NCI-H82 (cell line): ENCODE measurements at places on chromosomes 4 and X.
A peak's percentile ranks its signal among the peaks of the same experiment; 100 is the strongest.

GRCh38 chrX:103651151-103651773, 22.5 kb downstream of the TCEAL1 start:
- no peak for DNase-seq

GRCh38 chr4:105257817-105258495, 111.3 kb downstream of the TET2 start:
- no peak for DNase-seq

- DNase-seq: no peak
Observed at GRCh38 chr4:87122252-87122651, 98.2 kb downstream of the KLHL8 start.

DNA sequence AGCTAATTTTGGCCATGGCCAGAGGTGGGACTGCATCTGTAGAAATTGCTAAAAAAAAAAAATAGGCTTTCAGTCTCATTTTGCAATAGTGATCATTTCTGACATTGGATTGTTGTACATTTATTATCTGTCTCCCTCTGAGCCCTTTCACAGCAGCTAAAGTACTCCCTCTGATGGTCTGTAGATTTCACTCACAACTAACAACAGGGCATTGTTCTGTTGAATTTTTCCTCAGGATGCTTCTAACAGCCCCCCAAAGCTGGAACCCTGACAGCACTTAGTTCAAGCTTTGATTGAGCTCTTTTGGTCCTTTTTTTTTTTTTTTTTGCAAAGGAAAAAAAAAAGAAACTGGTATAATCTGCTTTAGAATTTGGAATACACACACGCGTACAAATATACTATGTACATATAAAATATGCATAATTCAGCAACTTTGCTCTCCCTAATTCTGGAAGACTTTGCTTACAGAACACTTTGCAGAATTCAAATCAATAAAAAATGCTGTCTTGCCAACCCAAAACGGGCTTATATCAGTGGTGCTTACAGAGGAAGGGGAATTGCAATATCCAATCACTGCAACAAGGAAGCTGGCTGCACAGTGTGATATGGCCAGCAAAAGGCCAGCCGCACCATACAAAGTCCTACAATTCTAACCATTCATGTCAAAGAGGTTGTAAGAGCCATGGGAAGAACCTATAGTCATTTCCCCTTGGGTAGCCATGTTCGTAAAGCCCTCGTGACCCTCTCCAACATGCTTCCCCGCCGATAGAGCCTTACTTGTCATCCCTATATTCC, 406.4 kb downstream of the SMARCA1 start:
- DNase-seq: peak; percentile 18

DNA sequence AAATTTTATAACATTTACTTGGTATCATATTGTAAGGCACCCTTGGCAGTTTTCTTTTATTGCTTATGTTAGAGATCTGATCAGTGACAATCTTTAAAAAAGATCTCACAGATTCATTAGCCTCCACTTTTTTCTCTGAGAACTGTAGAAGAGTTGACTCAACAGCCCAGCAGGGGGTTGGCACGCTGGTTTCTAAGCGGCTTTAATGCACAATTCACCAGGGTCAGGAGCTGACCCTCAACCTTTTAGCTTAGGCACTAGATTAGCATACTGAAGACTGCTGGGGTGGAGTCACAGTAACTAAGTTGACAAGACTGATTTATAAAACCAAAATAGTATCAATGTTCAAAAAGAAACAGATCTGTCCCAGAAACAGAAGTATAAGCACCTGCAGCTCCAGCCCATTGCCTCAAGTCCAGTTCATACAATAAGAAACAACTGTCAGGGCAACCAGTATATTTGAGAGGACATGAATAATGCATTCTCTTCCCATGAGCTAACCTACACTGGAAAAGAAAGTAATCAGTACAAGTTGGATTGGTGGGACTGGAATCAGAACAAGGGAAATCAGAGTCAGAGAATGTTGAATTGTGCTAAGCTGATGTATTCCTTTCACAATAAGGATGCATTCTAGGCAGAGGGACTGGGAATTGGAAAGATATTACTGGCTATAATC, 77.6 kb downstream of the PDE5A start:
- no peak for DNase-seq

DNA sequence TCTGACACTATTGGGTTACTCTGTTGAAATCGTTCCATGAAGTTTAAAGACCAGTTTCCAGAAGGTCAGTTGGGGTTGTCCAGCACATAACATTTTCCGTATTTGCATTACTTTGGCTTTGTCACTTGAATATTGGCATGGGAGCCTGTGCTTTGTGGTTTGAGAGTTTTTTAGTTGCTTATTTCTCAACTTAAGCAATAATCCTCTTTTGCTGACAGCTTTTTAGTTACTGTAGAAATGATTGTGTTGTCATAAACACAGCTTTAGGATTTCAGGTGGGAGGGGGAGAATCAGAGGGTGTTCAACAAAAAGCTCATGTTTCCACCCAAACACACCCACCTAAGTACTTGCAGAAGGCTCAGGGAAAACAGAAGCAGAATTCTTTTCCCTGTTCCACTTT, 210.7 kb upstream of the TLL1 start:
- DNase-seq: no peak

DNA sequence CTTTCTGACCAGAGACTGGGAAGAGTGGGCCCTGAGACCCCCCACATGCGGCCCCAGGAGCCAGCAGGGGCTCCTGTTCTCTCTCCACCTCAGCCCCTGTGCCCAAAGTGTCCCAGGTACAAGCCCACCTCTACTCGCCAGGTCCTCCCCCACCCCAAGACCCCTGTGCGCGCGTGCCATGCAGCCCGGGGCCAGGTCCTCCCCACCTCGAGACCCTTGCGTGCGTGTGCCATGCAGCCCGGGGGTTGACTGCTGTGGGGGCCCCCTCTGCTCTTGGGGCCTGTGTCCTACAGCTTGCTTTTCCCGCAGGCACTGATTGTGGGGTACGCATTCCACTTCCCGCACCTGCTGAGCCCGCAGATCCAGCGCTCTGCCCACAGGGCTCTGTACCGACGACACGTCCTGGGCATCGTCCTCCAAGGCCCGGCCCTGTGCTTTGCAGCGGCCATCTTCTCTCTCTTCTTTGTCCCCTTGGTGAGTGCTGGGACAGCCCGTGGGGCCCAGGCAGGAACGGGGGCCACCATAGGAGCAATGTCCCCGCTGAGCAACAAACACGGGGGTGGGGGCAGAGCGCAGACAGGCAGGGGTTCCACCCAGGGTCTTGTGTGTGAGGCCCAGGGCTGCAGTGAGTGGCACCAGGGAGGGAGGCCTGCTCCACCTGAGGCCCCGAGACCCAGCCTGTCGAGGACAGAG, 20.3 kb downstream of the DGKQ start:
- no peak for DNase-seq

DNA sequence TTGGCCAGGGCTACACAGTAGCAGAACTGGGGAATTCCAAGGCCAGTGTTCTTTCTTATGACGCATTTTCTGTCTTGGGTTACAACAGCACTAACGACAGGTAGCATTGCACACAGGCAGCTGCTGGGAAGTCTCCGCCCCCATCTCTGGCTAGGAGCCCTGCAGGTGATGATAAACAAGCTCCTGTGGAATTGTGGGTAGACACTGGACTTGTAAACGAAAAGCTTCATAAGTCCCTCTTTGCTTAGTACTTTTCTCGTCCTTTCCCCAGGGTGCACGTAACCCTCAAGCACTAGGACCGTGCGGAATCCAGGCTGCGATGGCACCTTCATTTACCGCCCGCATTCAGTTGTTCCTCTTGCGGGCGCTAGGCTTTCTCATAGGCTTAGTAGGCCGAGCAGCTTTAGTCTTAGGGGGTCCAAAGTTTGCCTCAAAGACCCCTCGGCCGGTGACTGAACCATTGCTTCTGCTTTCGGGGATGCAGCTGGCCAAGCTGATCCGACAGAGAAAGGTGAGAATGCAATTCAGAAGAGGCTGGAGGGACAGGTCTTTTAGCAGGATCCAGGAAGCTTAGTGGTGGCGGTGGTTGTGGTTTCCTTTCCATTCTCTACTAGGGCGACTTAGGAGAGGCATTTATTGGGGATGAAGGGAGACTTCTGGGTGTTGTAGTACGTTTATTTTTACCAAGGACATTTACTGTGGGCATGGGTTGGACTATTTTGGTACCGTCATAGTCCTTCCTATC, at the start of gene FAAH2:
Gene FAAH2, plus strand, starts transcription at position 200 of the 745 bp plus-strand sequence. Its CDS starts 120 bp downstream, at position 320.
- peak; percentile 10 for DNase-seq

GRCh38 chr4:184805462-184806228, 20.1 kb downstream of the ACSL1 start:
- peak; percentile 56 for DNase-seq

- DNase-seq: no peak
Observed at GRCh38 chr4:120796271-120796670, 126.3 kb downstream of the PRDM5 start.

DNA sequence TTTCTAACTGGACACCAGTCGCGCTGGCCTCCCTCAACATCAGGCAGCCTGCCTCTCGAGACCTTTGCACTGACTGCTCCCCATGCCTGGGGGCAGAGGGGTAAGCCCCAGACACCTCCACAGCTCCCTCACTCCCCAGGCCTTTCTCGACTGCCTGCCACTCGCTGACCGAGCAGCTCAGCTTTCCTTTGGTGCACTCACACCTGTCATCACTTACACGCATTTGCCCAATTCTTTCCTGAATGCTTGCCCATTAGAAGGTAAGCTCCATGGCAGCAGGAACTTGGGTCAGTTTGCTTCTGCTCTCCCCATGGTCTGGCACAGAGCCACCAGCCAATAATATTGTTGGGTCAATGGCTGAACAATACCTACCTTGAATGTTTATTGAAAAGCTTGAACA, 32.2 kb upstream of the PROM1 start:
- no peak for DNase-seq

GRCh38 chr4:88575186-88575585, 17.1 kb upstream of the HERC3 start:
- no peak for DNase-seq

GRCh38 chr4:57109411-57109846, 756 bp downstream of the IGFBP7 start:
- DNase-seq: no peak

DNA sequence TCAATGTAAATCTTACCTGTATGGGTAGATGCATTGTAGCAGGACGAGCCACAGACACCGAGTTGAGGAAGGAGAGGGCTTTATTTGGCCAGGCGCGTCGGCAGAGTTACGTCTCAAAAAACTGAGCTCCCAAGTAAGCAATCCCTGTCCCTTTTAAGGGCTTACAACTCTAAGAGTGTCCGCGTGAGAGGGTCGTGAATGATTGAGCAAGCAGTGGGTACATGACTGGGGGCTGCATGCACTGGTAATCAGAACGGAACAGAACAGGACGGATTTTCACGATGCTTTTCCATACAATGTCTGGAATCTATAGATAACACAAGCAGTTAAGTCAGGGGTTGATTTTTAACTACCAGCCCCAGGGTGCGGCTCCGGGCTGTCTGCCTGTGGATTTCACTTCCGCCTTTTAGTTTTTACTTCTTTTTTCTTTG, 524.9 kb upstream of the HTR2C start:
- no peak for DNase-seq

DNA sequence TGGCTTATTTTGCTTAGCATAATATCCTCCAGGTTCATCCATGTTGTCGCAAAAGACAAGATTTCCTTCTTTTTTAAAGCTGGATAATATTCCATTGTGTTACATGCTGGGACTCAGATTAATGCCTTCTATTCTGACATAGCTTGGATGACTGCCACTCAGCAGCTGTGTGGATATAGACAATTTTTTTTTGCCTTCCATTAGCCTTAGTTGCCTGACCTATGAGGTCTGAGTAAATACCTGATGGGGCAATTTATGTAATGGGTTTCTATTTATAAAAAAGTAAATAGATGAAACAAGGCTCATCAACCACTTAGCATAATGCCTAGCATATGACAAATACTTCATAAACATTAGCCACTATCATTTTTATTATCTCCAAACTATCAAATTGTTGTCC, 515.4 kb downstream of the ZNF674 start:
- no peak for DNase-seq

DNA sequence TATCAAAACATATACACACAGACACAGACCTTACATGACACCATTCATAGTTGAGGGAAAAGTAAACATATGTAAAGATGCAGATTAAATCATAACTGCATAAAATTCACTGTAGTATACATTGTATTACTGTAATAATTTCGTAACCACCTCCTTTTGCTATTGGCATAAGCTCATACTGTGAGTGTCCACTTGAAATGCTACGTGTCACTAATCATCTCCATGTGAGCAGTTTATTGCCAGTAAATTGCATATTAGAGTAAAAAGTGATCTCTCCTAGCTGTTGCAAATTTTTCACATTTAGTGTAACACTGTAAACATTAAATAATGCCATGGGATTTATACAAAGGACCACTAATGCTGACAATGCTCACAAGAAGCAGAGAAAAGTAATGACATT, 256.7 kb upstream of the GNPDA2 start:
- no peak for DNase-seq

GRCh38 chrX:153600032-153600373, 1.1 kb upstream of the CCNQ start:
- DNase-seq: peak; percentile 45

GRCh38 chrX:37894725-37895124, 47.4 kb upstream of the DYNLT3 start:
- DNase-seq: no peak

GRCh38 chrX:16664074-16664473, 14.1 kb downstream of the S100G start:
- no peak for DNase-seq

DNA sequence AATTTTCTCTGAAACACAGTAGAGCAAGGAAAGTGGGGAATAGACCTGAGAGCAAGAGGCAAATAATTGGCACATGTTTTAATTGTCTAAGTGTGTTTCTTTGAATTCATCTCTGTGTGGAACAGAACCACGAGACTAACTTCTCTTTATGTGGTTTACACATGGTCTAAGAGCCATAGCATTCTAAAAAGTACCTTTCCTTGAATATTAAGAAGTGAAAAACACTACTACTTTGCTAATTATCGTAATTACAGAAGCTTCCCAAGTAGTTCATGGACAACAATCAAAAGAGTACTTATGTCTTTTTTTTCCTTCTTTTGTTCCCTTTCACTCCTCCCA, 2.9 kb upstream of the CYBB start:
- no peak for DNase-seq

GRCh38 chr4:87941537-87942392, 33.7 kb upstream of the SPP1 start:
- DNase-seq: no peak

- no peak for DNase-seq
Observed at GRCh38 chrX:56757327-56757726, 28.3 kb downstream of the NBDY start.

DNA sequence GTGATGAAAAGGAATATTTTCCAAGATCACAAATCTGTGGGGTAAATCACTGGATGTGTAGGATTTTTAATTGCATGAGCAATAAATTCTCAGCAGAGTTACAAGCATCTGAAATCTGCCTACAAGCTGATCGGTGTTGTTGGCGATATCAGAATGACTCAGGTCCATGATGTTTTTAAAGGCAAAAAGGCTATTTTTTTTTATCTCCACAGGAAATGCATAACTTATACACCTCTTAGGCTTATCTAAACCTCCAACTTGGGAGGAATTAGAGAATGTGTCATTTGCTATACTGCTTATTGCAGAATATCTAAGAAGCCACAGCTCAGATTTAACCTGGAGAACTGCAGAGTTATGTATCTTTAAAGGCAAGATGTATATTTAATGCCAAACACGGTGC, 61.6 kb downstream of the KIT start:
- DNase-seq: no peak
